ENCODE measurements at places on chromosomes 16 and 17.

- DNase-seq: no peak
These were observed 45.8 kb upstream of the ZCCHC14 start for GRCh38 chr16:87538594-87538993.

DNA sequence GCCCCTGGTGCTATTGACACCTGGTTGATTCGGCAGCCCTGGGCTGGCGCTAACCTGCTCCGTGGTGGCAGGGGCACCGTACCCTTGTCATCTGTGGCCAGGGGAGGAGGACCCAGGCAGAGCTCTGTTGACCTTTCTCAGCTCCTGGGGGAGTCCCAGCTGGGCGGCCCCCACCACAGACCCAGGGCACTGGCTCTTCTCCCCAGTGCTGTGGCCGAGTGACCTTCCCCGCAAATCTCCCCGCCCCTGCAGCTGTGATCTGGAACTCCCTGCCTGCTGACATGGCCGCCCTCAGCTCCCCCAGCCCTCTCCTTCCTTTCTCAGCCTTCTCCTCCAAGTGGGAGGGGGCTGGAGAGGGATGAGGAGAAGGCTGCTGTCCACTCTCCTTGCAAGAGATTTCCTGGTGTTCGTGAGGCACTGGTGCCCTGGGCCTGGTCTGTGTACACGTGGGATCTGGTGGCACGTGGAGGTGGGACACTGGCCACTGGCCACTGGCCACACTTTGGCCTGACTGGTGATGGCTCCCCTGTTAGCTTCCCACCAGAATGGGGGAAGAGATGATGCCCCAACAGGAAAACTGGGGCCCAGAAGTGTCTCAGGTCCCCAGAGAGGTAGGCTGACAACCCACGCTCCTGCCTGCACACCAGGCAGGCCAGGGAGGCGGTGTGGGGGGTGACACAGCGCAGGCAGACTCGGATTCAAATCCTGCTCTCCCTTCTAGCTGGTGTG is 8.2 kb downstream of the FMNL1 start:
- no peak for DNase-seq

DNA sequence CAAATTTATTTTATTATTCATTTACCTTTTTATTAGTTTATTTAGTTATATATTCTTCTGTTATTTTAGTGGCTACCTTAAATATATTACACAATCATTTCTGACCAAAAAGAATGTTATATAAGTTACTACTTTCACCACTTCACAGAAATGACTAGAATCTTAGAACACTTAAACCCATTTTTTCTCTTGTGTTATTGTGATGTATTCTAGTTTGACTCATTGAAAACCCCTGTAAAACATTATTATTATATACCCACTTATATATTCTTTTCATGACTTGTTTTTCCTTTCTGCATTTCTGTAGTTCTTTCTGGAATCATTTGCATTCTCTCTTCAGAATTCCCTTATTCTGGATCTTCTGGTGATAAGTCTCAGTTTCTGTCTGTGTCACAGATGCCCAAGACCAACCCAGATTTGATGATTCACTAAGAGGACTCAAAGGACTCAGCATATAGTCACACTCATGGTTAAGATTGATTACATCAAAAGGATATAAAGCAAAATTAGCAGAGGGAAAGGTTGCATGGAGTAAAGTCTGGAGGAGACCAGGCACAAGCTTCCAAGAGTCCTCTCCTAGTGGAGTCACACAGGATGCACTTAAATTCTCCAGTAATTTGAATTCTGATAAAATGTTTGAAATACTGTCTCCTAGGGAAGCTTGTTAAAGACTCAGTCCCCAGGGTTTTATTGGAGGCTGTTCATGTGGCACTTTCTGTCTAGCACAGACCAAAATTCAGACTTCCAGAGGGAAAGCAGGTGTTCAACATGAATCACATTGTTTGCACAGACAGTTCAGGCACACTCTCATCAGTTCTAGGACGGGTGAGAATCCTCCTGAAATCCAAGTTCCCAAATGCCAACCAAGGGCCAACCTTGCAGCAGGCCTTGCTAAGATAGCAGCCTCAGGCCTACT is 7.7 kb downstream of the GINS3 start:
- no peak for DNase-seq

GRCh38 chr16:57106767-57107166 is 14.4 kb downstream of the CPNE2 start:
- no peak for DNase-seq

DNA sequence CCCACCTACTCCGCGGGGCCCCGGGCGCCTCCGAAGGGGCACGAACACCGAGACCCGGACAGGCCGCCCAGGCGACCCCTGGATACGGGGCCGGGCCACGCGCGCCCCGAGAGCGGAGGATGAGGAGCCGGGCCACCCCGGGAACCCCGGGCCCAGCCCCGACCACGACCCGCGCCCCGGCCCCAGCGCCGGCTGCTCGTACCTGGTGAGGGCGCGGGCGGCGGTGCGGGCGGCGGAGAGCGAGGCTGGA is 192 bp downstream of the FASN start:
- DNase-seq: no peak

- DNase-seq: no peak
These were observed 504 bp downstream of the MAZ start for GRCh38 chr16:29806641-29807425.
